GM12878 (cell line): ENCODE measurements at places on chromosomes 2 and 18.

GRCh38 chr2:86238354-86238753 is 39.1 kb downstream of the MRPL35 start:
- DNase-seq, result peak; percentile 74

DNA sequence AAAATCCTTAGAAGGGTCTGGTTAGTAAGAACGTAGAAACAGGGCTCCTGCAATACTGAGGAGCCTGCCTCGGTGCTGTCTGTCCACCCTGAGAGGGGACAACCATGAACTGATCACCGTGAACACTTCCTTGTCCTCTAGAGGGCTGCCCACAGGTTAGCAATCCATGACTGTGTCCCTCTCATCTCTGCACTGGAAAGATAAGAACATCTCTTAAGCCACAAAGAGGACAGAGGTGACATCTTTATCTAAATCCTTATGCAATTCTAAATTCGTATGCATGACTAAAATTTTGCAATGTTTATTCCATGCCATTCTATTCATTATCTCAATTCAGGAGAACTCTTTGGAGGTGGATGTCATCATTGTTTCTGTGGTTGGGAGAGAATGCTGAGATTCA is 12.8 kb downstream of the EFR3B start:
- DNase-seq, result no peak

GRCh38 chr2:225573603-225574002 is 174.1 kb downstream of the NYAP2 start:
- DNase-seq, result no peak

- no peak for DNase-seq
Measured at GRCh38 chr2:237012004-237012403, 73.7 kb upstream of the COPS8 start.

- DNase-seq, result no peak
Measured at GRCh38 chr2:227025510-227025909, 138.5 kb downstream of the COL4A4 start.

DNA sequence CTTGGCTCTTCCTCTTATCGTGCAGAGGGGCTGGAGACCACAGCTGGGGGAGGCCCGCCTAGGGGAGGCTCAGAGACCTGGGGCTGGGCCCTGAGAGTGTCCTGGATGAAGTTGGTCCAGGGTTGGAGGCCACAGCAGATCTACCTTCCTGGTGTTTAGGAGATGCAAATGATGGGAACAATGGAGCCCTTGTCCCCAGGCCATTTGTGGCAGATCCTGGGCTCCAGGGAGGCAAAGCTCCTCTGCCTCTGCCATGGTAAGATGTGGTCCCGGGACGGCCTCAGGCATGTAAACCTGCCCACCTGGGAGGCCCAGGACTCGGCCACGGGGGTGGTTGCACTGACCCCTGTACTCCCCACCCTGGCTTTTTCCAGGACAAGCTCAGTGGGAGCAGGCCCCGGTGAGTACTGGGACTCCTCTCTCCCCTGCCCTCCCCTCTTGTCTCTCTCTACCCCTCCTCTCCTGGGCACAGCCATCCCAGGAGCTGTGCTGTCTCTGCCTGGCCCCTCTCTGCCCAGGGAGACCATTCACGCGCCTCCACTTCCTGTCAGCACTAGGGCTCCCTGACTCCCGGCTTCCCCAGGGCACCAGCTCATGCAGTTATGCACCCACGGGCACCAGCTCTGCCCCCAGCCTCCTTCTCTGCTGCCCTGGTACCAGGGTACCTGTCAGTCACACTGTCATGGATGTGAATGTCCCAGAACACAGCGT is 10.9 kb downstream of the SH2D6 start:
- DNase-seq, result no peak

DNA sequence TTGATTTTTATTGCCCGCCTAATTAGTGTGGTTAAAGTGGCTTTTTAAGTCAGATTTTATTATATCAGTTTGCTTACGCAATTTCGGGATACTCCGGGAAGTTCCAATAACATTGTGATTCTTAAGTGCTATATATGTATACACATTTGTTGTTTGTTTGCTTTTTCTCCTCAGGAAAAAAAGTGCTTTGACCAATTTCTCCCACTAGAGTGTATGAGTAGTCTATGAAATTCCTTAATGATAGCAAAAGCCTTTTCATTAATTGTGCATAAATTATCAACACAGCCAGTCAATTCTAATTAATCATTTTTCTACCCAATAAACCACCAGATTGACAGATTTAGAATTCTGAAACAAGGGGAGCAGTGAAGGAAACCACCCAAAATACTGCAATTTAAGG is 172.2 kb downstream of the DPP10 start:
- no peak for DNase-seq

DNA sequence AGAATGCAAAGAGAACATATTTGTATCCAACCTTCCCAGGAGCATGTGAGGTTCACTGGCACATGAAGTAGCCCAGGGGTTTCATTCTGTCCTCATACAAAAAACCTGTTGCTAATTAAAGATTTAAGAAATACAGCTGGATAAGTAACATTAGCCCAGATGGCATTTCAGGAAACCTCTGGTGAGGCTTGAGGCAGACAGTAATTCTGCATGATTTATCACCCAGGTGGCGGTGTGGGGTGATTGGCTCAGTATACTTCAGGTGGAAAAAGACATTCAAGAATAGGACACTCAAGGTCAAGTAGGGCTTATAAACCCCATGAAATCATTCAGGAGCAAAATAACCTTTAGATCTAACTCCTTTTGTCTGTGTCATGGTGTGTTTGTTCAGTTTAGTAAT is 237.4 kb downstream of the RNF144A start:
- no peak for DNase-seq

- DNase-seq, result no peak
Measured at GRCh38 chr2:129885735-129886134, 93.7 kb upstream of the RAB6C start.

GRCh38 chr2:70852824-70853223 is 17.2 kb upstream of the CD207 start:
- DNase-seq, result no peak

DNA sequence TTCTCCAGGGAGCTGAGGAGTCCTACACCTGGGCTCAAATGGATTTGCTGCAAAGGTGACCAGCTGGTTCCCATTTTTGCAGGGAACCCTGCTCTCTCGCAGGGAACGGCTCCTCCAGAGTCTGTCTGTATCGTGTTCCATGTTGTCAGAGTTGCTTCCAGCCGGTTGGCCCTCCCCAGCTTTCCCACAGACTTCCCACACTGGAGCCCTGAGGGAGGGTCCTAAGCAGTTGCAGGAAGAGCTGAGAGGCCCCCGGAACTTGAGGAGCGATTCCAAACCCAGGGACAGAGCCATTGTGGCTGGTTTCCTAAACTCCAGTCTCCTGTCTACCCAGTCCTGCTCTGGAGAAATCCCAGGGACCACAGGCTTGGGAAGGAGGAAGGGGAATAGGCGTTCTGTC is 121.7 kb upstream of the PPP1CB start:
- DNase-seq, result no peak

- no peak for DNase-seq
Measured at GRCh38 chr18:63097178-63097577, 222.4 kb downstream of the BCL2 start.

DNA sequence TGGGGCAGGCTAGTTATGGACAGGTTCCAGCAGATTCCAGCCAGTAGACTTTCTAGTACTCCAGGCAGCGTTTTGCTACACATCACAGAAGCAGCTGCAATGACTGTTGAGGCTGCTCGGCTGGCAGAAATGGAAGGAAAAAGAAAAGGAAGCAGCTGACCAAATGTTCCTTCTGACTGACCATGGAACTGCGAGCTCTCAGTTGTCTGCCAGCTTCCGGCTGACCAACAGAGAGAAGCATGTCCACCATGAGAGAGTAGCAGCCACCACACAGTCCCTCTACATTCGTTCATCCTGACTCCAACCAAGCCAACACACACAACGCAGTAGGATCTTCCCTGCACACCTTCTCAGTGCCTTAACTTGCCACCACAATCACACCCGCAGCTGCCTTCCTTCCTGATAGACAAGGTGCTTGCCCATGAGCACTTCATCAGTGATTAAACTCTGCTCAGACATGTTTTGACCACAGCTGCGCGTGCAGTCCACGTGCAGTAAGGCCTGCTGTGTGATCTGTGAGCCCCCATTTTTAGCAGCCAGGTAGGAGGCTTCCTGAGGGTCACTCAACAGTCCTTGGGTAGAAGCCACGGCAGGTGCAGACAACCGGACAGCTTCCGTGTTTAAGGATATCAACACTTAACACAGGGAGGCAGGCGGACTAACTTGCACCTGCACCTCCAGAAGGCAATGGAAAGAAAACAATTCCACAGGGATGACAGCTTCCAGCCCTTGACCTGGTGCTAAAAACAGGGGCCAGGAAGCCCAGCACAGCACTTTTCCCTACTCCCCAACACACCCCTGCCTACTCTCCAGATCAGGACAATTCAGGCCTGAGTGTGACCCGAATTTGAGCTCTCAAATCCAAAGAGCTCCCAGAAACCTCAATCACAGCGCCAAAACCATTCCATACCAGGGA is 996 bp downstream of the TGFBRAP1 start:
- DNase-seq, result no peak
